ENCODE measurements at places on chromosomes 2 and 18. TPM values are rescaled to one million over a fixed set of nuclear protein-coding genes. Genes with fewer than 3 reads are reported as not detected.

Gene SERPINB10
- not detected for total RNA-seq

Gene PJVK
- 1.3 TPM for total RNA-seq

Gene TFPI
- 55.3 TPM for total RNA-seq

Gene LINC00305
- total RNA-seq: not detected

Gene LRRTM1
- total RNA-seq: not detected
